K562 (cell line): ENCODE measurements at places on chromosomes 2 and 18. TPM values are rescaled to one million over a fixed set of nuclear protein-coding genes. Genes with fewer than 3 reads are reported as not detected.
A peak's percentile ranks its signal among the peaks of the same experiment; 100 is the strongest.

The CHAC2 gene
- 12.2 and 14.7 TPM in 2 replicates for total RNA-seq

The ASB18 gene
- total RNA-seq, result not detected in 2 replicates

- H3K36me3 ChIP-seq, result peaks cover 16% of the 10 kb centered on the region; the same call in 1 of the 3 replicates
- no peaks in the 10 kb centered on the region for H3K4me1 ChIP-seq
- H3K27me3 ChIP-seq, result no peaks in the 10 kb centered on the region
- H3K4me3 ChIP-seq, result no peak overlapping the region
- peak; percentile 76 for DNase-seq
These were observed 134.9 kb downstream of the MAP3K20 start for GRCh38 chr2:173210270-173211196.

DNA sequence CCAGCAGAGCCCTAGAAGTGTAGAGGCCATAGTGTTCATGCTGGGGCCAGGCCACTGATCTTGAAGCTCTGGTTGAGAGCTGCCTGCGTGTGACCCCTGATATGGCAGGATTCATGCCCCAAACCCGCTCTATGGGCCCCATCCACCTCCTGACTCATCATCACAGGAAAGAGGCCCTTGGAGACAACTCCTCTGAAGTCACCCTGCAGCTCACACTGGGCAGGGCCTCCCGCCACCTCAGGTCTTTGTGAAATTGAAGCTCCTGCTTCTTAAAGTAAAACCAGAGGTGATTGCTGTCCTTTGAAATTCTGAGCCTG lies 12.0 kb upstream of the TUBB6 start:
- no peaks in the 10 kb centered on the region for H3K36me3 ChIP-seq
- H3K4me3 ChIP-seq, result no peak overlapping the region
- no peaks in the 10 kb centered on the region for H3K27me3 ChIP-seq
- DNase-seq, result peak; percentile 66

- peaks cover 52% of the 10 kb centered on the region; the same call in 2 of the 3 replicates for H3K36me3 ChIP-seq
- no peaks in the 10 kb centered on the region for H3K27me3 ChIP-seq
These were observed 12.9 kb downstream of the FHL2 start for GRCh38 chr2:105385731-105386540.

The GPR39 gene
- total RNA-seq, result 0.04 TPM in 1 of 2 replicates, not detected in the other

GRCh38 chr2:235098736-235099494 lies 147.1 kb downstream of the SH3BP4 start:
- no peak for DNase-seq
- H3K27ac ChIP-seq, result no peak overlapping the region
- H3K27me3 ChIP-seq, result peaks cover 13% of the 10 kb centered on the region
- H3K36me3 ChIP-seq, result no peaks in the 10 kb centered on the region
- no peaks in the 10 kb centered on the region for H3K4me1 ChIP-seq

The IL1RN gene
- not detected in 2 replicates for total RNA-seq

GRCh38 chr2:16373341-16373740 lies 292.3 kb downstream of the CYRIA start:
- no peak for DNase-seq
- no peak overlapping the region for H3K4me3 ChIP-seq
- H3K36me3 ChIP-seq, result no peaks in the 10 kb centered on the region
- no peak overlapping the region for H3K27ac ChIP-seq
- no peaks in the 10 kb centered on the region for H3K27me3 ChIP-seq

- no peaks in the 10 kb centered on the region for H3K36me3 ChIP-seq
- no peaks in the 10 kb centered on the region for H3K27me3 ChIP-seq
- DNase-seq, result no peak
- no peaks in the 10 kb centered on the region for H3K4me1 ChIP-seq
- no peak overlapping the region for H3K4me3 ChIP-seq
These were observed 14.6 kb upstream of the LAPTM4A start for GRCh38 chr2:20065885-20066602.

- H3K27ac ChIP-seq, result no peak overlapping the region
- no peaks in the 10 kb centered on the region for H3K4me1 ChIP-seq
- no peaks in the 10 kb centered on the region for H3K36me3 ChIP-seq
- peak; percentile 6 for DNase-seq
- no peaks in the 10 kb centered on the region for H3K27me3 ChIP-seq
- H3K4me3 ChIP-seq, result no peak overlapping the region
These were observed 95.8 kb downstream of the KYNU start for GRCh38 chr2:142973160-142973821.
